Hematopoietic multipotent progenitor cell treated with erythropoietin and hydrocortisone succinate and interleukin-3 and kit ligand, for 4 days (in vitro differentiated cells): ENCODE measurements at places on chromosomes 11 and 22.
A peak's percentile ranks its signal among the peaks of the same experiment; 100 is the strongest.

GRCh38 chr11:129544691-129545090 is 169.0 kb downstream of the BARX2 start:
- DNase-seq, result no peak

DNA sequence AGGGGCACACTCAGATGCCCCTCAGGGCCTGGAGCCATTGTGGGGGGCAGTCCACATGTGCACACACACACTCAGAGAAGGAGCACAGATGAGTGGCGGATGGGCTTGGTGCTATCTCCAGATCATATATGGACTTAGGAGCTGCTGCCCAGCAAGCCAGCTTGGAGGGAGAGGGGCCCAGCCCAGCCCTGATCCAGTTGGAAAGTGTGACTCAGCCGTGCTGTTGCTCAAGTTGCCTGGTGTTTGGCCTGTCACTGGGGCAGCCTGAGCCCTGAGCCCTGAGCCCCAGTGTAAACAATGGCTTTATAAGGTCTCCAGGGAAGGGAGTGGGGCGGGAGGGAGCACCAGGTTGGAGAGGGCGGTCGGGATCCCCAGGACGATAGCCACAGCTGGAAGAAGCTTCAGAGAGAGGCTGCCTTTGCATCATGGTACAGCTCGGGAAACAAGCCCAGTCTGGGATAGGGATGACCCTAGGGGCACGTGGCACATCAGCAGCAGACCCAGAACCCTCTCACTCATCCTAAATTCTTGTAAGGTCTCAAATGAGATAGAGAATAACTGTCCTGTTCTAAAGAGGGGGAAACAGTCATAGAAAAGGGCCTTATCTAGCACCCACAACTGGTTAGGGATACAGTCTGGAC is 4.8 kb downstream of the SELENOM start:
- DNase-seq, result no peak

DNA sequence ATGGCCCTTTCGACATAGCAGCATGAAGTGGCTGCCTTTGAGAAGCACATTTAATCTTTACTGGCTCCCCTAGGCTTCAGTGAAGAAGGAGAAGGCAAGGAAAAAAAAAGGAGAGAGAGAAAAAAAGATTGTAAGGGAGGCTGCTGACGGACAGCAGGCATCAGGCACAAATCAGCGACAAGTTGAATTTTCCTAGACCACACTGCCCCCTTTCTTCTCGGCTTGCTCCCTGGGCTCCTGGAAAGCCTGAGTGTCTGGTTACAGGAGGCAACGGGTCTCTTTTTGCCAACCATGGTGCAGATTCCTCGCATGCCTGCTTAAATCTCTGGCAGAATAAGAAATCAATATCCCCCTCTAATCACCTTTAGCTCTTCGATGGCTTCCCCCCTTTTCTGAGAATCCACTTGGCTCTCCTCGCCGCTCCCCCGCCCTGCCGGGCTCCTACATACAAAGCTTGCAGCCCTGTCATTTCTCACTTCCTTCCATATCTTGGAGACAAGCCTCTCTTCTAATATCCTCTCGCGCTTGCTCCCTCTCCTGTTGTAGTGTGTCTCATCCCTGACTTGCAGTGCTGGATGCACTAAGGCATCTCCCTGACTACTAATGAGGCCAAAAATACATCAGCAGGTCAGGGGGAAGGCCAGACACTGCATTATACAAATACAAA is 14.3 kb downstream of the BLID start:
- DNase-seq, result peak; percentile 45

DNA sequence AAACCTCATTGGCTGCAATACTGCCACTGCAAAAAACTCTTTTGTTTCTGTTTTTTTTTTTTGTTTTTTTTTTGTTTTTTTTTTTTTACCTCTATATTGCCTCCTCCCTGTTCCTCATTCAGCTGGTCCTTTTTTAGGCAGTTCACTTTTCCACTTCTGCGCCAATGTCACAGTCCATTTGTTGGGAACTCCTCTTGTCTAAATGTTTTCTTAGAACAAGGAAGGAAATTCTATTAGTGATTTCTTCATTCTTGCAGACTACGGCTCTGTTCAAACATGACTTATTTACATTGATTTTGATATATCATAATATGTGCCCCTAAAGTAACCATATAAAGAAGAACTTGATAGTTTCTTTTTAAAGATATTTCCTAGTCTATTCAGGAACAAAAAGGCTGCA is 2.9 kb downstream of the FAM118B start:
- peak; percentile 16 for DNase-seq

GRCh38 chr22:24986816-24987215 is 34.3 kb downstream of the KIAA1671 start:
- no peak for DNase-seq

DNA sequence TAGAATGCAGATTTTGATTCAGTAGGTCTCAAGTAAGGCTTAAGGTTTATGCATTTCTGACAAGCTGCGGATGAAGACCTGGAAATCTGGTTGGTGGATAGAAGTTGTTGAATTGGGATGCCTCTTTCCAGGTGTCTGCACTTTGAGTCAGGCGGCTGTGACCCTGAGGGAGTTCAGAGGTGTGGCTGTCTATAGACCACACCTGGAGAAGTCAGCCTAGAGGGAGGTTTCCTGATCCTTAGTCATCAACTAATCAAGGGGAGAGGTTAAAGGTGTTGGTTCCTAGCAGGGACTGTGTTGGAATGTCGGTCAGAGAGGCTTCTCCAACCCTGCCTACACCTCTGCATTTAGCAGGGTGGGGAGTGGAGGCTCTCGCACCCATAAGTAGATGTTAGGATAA is 8.0 kb downstream of the GLB1L2 start:
- DNase-seq, result no peak

DNA sequence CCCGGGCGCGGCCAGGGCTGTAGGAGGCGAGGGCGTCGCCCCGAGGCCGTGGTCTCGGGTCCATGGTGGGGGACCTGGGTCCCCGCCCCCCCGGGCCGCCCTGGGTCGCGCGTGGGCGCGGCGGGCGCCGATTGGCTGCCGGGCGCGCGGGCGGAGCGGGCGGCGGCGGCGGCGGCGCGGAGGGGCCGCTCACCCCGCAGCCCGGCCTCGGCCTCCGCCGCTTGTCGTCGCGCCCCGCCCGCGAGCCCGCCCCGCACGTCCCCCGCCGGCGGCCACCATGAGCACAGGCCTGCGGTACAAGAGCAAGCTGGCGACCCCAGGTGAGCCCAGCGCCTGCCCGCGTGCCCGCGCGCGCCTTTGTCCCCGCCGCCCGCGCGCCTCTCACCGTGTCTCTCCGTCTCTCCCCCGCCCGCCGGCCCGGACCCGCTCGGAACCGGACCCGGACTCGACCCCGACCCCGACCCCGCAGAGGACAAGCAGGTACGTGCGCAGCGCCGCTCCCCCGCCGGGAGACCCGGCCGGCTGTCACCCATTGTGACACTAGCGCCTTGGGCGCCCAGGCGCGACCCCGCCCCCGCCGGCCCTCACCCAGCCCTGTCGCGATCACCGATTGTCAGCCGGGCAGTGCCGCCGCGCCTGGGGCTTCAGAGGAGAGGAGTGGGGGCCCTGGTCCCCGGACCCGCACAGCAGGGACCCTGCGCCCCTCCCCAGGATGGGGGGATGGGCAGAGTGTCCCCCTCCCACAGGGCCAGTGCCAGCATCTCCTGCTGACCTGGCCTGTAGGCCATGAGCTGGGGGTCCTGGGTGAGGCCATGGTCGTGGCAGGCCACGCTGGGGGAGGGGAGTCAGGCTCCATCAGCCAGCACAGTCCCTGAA is at the start of gene SEPTIN5:
SEPTIN5 (plus strand) TSS at position 192 of the 876 bp plus-strand sequence; CDS start at position 278, 86 bp downstream.
- no peak for DNase-seq
